HT1080 (cell line): ENCODE measurements at places on chromosomes 12 and 14. TPM values are rescaled to one million over a fixed set of nuclear protein-coding genes. Genes with fewer than 3 reads are reported as not detected.

HOXC4 gene
- 1.8 and 1.9 TPM in 2 replicates for total RNA-seq

KLRC1 gene
- total RNA-seq = 0.71 TPM in 1 of 2 replicates, not detected in the other

ADAMTS20 gene
- 0.03 TPM in 1 of 2 replicates, not detected in the other for total RNA-seq

RPS26 gene
- 855 and 1,056 TPM in 2 replicates for total RNA-seq

PROX2 gene
- 0.03 TPM in 1 of 2 replicates, not detected in the other for total RNA-seq

KRT83 gene
- total RNA-seq = 0.05 and 0.17 TPM in 2 replicates

AQP5 gene
- total RNA-seq = not detected in 2 replicates

OTOGL gene
- under 0.01 and 0.02 TPM in 2 replicates for total RNA-seq

SCNN1A gene
- total RNA-seq = 0.11 and 1.8 TPM in 2 replicates

OR10A7 gene
- total RNA-seq = not detected in 2 replicates

KRT77 gene
- not detected in 2 replicates for total RNA-seq

CLEC6A gene
- not detected in 2 replicates for total RNA-seq

AGAP2 gene
- 11.2 and 11.6 TPM in 2 replicates for total RNA-seq

SERPINA4 gene
- not detected in 2 replicates for total RNA-seq

TAS2R20 gene
- total RNA-seq = 0.05 and 0.67 TPM in 2 replicates

IRAK3 gene
- 0.03 TPM in 1 of 2 replicates, not detected in the other for total RNA-seq

RTN1 gene
- total RNA-seq = 13.9 and 15.9 TPM in 2 replicates

HOXC10 gene
- 2.7 and 3.8 TPM in 2 replicates for total RNA-seq

ANKS1B gene
- not detected in 2 replicates for total RNA-seq

FOXG1 gene
- not detected in 2 replicates for total RNA-seq

KRT6C gene
- total RNA-seq = not detected in 2 replicates

GAS2L3 gene
- not detected in 2 replicates for total RNA-seq

TAS2R8 gene
- total RNA-seq = not detected in 2 replicates

PDZRN4 gene
- not detected in 2 replicates for total RNA-seq

SPIC gene
- not detected in 2 replicates for total RNA-seq

CD4 gene
- 0.10 TPM in 1 of 2 replicates, not detected in the other for total RNA-seq

TCL1B gene
- not detected in 2 replicates for total RNA-seq

KERA gene
- not detected in 2 replicates for total RNA-seq
